ENCODE measurements at places on chromosomes 6 and 20.

DNA sequence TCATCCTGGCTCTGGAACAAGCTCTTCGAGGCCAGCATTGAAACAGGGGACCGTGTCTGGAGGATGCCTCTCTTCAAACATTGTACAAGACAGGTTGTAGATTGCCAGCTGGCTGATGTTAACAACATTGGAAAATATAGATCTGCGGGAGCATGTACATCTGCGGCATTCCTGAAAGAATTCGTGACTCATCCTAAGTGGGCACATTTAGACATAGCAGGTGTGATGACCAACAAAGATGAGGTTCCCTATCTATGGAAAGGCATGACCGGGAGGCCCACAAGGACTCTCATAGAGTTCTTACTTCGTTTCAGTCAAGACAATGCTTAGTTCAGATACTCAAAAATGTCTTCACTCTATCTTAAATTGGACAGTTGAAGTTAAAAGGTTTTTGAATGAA is 3.6 kb upstream of the CDKN1A start:
- DNase-seq, result no peak

GRCh38 chr6:144352331-144352730 is 67.2 kb downstream of the UTRN start:
- DNase-seq, result no peak

DNA sequence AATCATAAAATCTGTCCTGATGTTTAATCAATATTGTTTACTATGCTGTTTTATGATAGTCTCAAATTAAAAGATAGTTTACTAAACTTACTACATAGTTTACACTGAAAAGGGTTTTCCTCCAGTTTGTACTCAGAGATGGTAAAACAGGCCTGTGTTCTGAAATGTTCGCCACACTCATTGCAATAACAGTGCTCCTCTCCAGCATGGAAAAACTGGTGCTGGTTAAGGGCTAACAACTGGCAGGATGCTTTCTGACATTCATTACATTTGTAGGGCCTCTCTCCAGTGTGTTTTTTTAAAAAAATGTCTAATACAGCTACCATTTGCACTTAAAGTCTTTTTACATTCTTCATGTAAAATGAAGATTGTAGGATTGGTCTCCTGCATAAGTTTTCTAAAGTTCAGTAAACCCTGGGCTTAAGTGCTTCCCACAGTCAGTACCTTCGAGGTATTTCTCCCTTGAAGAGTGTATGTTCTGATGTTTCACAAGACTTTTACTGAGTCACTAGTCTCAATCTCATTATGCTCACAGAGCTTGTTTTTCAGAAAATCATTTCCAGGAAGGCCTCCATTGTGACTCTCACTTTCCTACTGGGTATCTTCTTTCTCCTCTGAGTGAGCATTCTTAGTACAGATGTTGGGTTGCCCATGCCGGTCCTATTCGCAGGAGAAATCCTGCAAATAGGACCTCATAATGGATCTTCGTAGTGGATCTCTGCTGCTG is 8.7 kb upstream of the ZSCAN12 start:
- no peak for DNase-seq

GRCh38 chr6:48136856-48137255 is 25.9 kb upstream of the PTCHD4 start:
- no peak for DNase-seq

DNA sequence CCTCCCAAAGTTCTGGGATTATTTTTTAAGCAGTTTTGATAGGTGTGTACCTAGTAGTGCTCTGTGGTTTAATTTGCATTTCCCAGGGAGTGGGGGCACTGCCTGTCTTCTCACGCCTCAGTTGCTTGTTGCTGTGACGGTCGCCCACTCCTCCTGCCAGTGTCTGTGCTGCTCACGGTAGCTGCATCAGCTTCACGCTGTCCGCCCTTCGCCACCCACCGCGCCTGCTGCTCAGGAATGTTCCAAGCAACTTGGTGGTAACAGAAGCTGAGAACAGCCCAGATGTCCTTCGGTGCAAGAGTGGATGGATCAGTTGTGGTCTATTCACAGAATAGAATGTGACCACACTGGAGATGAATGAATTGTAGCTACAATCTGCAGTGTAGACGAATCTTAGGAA is 22.9 kb downstream of the DNAJC5 start:
- no peak for DNase-seq
